Neural progenitor cell (in vitro differentiated cells): ENCODE measurements at places on chromosomes 2 and 18.

DNA sequence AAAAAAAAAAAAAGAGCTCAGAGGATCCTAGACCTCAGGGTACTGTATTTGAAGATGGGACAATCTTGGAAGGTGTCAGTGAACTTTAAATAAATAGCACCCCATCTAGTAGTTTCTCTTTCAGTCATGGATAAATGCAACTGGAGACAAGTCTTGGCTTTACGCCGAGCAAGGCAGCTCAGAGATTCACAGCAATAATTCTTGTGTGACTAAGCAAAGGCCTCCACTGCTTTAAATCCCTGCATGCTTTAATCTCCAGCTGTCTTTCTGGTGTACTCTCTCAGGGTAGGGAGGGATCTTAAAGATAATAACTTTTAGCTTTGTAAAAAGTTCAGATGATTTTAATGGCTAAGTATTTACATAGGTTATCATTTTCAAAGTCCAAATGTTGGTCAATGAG is 36.3 kb downstream of the NRXN1 start:
- no peaks in the 10 kb centered on the region for H3K36me3 ChIP-seq
- no peaks in the 10 kb centered on the region for H3K27me3 ChIP-seq
- H3K27ac ChIP-seq, result no peak overlapping the region
- peaks cover 32% of the 10 kb centered on the region for H3K4me1 ChIP-seq
- DNase-seq, result no peak

DNA sequence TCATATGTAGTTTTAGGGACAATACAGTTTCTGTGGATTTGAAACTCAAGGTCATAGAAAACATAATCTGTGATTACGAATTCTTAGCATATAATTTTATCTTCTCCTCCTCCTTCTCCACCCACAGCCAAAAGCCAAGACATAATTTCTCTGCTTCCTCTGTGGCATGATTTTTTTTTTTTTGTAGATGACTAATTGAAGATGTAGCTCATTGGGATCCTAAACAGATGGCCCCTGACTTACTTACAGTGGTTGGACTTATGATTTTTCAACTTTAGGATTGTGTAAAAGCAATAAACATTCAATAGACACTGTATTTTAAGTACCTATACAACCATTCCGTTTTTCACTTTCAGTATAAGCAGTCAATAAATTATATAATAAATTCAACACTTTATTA is 42.3 kb downstream of the FSIP2 start:
- H3K36me3 ChIP-seq, result no peaks in the 10 kb centered on the region
- no peak for DNase-seq
- no peaks in the 10 kb centered on the region for H3K4me1 ChIP-seq
- no peak overlapping the region for H3K4me3 ChIP-seq

DNA sequence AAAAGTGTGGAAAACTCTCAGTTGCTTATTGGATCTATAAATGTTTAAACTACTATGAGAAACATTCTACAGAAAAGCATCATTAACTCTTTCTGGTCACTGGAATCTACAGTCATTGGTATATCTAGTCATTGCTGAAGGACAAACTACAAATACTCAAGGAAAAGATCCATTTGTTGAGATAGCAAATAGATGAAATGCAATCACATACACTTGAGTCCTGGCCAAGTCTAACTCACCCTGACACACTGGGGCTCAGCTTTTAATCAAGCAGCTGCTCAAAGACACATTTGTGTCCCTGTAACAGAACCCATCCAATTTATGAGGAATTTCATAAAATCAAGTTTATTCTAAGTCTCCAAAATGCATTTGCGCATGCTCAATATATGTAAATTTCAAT is 68.7 kb downstream of the CDH2 start:
- H3K27me3 ChIP-seq, result no peaks in the 10 kb centered on the region
- peaks cover 55% of the 10 kb centered on the region for H3K4me1 ChIP-seq
- no peak overlapping the region for H3K4me3 ChIP-seq
- no peak for DNase-seq

GRCh38 chr18:46071653-46072375 is at the start of gene PSTPIP2:
TSS of gene PSTPIP2 (minus strand) at chr18:46072260. CDS start at chr18:46072188, 72 bp downstream.
- peak; percentile 72 for DNase-seq
- peaks cover 36% of the 10 kb centered on the region for H3K27me3 ChIP-seq
- no peak within 1 kb of the TSS for H3K27ac ChIP-seq
- H3K4me3 ChIP-seq, result peak within 1 kb of the TSS; percentile 76

DNA sequence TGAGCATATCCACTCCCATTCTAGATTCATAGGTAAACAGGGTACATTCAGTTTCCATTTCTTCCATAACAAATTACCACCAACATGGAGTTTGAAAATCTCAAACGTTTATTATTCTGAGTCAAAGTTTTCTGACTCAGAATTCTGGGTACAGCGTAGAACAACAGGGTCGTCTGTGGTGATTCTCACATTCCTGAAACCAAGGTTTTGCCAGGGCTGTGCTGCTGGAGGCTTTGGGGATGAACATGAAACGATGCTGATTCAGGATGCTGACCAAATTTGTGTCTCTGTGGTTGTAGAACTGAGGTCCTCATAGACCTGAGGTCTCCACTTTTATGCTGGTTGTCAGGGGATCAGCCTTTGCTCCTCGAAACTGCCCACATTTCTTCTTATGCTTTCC is 255.7 kb downstream of the DSEL start:
- no peak overlapping the region for H3K4me3 ChIP-seq
- no peak overlapping the region for H3K27ac ChIP-seq
- DNase-seq, result no peak
- H3K4me1 ChIP-seq, result no peaks in the 10 kb centered on the region
- H3K27me3 ChIP-seq, result no peaks in the 10 kb centered on the region

DNA sequence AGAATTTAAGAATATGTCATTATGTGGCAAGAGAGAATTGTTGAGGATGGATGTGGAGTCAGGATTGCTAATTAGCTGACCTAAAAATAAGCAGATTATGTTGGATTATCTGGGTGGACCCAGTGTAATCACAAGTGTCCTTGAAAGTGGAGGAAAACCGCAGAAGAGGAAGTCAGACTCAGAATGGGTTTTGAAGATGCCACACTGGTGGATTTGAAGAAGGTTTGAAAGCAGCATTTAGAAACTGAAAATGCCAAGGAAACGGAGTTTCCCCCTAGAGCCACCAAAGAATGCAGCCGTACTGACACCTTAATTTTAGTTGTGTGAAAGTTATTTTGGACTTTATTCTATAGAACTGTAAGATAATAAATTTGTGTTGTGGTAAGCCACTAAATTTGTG is 41.6 kb upstream of the DPP10 start:
- no peak for DNase-seq
- H3K27me3 ChIP-seq, result no peaks in the 10 kb centered on the region
- H3K4me1 ChIP-seq, result no peaks in the 10 kb centered on the region
- H3K27ac ChIP-seq, result no peak overlapping the region

DNA sequence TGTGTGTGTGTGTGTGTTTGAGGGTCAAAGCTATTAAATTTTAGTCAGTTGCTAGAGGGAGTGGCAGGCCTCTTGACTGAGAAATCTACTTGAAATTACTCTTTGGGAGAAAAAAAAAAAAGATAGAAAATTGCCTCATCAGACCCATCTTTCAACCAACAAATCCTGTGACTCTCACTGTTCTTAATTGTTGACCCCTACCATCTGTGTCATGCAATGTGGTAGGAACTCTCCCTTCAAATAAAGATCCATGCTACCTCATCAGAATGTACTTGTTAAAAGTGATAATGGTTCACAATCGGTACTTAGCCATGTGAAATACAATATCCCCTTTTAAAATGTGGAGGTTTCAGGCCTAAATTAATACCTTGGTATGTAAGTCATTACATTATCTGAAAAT is 670.8 kb upstream of the FANCL start:
- no peak overlapping the region for H3K27ac ChIP-seq
- no peak for DNase-seq
- no peaks in the 10 kb centered on the region for H3K36me3 ChIP-seq
- peaks cover 26% of the 10 kb centered on the region for H3K4me1 ChIP-seq
- H3K27me3 ChIP-seq, result no peaks in the 10 kb centered on the region
- H3K4me3 ChIP-seq, result no peak overlapping the region

GRCh38 chr18:78809845-78810244 is 169.8 kb upstream of the SALL3 start:
- no peak overlapping the region for H3K4me3 ChIP-seq
- no peak for DNase-seq
- no peak overlapping the region for H3K27ac ChIP-seq
- H3K4me1 ChIP-seq, result peaks cover 42% of the 10 kb centered on the region
- peaks cover 8% of the 10 kb centered on the region for H3K27me3 ChIP-seq

GRCh38 chr2:149787206-149787605 is 199.6 kb upstream of the MMADHC start:
- H3K27me3 ChIP-seq, result no peaks in the 10 kb centered on the region
- H3K4me3 ChIP-seq, result no peak overlapping the region
- no peak for DNase-seq
- H3K27ac ChIP-seq, result no peak overlapping the region

- H3K27me3 ChIP-seq, result no peaks in the 10 kb centered on the region
- H3K36me3 ChIP-seq, result peaks cover 66% of the 10 kb centered on the region
- no peak overlapping the region for H3K4me3 ChIP-seq
These were observed 50.6 kb downstream of the MSH6 start for GRCh38 chr2:47833516-47833968.

GRCh38 chr2:201784563-201784962 is 3.8 kb upstream of the ALS2 start:
- H3K27me3 ChIP-seq, result no peaks in the 10 kb centered on the region
- no peak for DNase-seq
- H3K36me3 ChIP-seq, result no peaks in the 10 kb centered on the region
- no peak overlapping the region for H3K4me3 ChIP-seq
- H3K4me1 ChIP-seq, result peaks cover 4% of the 10 kb centered on the region

DNA sequence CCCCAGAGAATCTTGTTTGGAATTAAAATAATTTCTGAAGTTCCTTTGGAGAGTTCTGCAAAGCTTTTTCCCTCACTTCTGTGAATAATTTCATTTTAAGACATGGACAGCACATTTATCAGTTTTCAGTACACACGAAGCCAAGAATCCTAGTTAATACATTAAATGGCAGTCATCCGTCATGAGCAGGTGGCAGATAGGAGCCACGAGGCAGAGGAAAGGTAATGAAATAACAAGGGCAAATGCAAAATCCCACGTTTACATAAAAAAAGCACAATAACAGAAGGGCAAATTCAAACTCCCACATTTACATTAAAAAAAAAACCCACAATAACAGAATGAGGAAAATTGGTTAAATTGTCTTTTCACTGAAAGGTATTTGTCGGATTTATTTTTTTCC is 25.9 kb upstream of the SNTG2 start:
- no peak overlapping the region for H3K4me3 ChIP-seq
- H3K4me1 ChIP-seq, result no peaks in the 10 kb centered on the region
- no peak overlapping the region for H3K27ac ChIP-seq
- no peaks in the 10 kb centered on the region for H3K36me3 ChIP-seq
- H3K27me3 ChIP-seq, result no peaks in the 10 kb centered on the region
- no peak for DNase-seq

GRCh38 chr2:63648632-63649031 is 59.9 kb downstream of the MDH1 start:
- no peak for DNase-seq
- no peak overlapping the region for H3K4me3 ChIP-seq

DNA sequence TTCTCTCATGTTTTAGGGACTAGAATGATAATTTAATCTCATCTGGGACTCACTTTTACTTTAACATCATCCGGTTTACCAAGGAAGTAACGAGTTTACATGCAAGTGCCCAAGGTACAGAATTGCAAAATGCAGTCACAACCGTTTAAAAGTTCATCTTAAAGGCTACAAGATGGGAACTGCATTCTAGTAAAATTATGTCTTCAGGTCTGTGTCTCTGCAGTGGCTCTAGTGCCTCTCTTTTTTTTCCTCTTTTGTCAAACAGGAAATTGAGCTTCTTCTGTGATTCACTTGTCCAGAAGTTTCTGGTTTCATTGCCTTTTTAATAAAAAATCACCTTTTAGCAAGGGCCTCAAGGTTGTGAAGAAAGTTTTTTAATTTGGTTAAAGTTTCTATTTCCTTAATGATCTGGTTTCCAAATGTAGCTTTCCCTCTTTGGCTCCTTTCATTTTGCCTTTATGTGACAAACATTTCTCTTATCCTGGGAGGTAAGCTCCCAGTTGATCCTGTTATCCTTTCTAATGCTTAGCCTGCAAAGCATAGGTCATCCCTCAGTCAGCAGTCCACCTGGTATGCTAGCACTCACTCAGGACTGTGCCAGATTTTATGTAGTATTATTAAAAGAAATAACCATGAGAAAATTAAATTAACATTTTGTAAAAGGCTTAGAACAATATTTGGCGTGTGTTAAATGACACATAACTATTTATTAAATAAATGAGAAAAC is 2.4 kb downstream of the GLS start:
- no peaks in the 10 kb centered on the region for H3K36me3 ChIP-seq
- peaks cover 22% of the 10 kb centered on the region for H3K4me1 ChIP-seq
- H3K4me3 ChIP-seq, result peak overlapping the region; percentile 76
- peak; percentile 40 for DNase-seq
- H3K27me3 ChIP-seq, result peaks cover 7% of the 10 kb centered on the region
- H3K27ac ChIP-seq, result no peak overlapping the region

DNA sequence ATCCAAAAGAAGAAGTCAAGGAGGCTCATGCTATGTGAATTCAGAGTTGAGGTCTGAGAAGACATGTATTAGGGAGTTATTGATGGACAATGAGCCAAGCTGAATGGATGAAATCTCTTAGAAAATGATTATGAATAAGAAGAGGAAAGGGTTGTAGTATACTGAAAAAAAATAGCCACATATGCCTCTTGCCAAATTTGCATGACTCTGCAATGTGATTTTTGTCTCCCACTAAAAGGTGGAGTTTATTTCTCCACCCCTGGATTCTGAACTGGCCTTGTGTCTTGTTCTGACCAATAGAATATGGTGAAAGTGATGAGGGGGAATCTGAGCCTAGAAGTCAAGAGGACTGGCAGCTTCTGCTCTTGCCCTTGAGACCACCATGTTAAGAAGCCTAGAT is 8.6 kb upstream of the ERICH2 start:
- no peak for DNase-seq
- no peaks in the 10 kb centered on the region for H3K36me3 ChIP-seq
- H3K27ac ChIP-seq, result no peak overlapping the region

DNA sequence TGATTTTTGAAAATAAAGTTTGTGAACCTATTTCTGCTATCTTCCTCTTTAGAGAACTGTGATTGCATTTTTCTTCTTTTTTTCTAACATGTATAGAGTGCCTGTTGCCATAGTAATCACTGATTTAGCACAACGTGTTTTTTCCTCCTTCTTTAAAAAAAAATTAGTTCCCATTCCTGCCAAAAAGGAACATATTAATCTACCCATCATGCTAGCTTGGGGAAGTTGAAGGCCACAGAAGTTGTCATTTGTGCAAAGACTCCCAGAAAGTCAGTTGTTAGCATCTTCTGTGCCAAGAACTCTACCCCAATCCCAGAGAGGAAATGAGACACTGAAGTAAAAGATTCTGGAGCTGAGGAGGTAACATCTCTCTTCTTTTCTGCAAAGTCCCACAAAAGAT is 57.3 kb downstream of the SLC8A1 start:
- H3K4me3 ChIP-seq, result no peak overlapping the region
- no peak for DNase-seq
- H3K27ac ChIP-seq, result no peak overlapping the region
- peaks cover 13% of the 10 kb centered on the region for H3K4me1 ChIP-seq

DNA sequence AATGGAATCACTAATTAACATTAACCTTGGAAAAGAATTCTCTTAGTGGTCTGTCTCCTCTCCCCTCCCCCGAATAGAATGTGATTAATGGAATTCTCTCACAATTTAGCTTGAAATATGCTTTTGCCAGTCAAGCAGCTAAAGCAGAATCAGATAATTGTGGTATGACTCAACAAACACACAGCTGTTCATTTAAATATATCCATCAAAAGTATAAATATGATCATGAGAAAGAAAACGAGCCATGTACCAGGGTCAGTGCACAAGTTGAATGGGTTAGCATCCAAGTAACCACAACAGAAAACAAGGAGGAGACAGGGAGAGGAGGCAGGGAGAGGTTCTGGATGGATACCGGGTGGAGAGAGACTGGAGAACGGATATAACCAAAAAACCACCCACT is 66.9 kb downstream of the ACVR1 start:
- no peak for DNase-seq
- H3K4me1 ChIP-seq, result no peaks in the 10 kb centered on the region
- H3K36me3 ChIP-seq, result no peaks in the 10 kb centered on the region
- H3K27me3 ChIP-seq, result no peaks in the 10 kb centered on the region
- no peak overlapping the region for H3K27ac ChIP-seq
